ENCODE measurements at places on chromosomes 12 and 14.
A peak's percentile ranks its signal among the peaks of the same experiment; 100 is the strongest.

- DNase-seq = no peak
Observed at GRCh38 chr12:93626160-93626559, 51.0 kb upstream of the CRADD start.

DNA sequence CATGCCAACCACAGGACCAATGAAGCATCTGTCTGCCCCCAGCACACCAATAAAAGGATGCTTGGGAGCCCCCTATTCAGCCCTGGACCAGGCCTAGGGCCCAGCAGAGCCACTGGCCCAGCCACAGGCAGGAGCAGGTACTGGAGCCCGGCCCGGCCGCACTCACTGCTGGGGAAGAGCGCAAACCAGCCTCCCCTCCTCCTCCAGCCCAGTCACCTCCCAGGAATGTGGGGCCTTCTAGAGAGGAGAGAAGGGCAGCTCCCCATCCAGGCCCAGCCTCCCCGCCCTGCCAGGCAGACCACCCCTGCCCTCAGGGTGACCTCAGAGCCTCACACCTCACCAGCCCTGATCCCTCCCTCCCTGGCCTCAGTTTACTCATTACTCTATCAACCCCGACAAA, 56.2 kb downstream of the CCNK start:
- DNase-seq = no peak

- no peak for DNase-seq
Observed at GRCh38 chr14:61700104-61700886, 5.0 kb downstream of the HIF1A start.

DNA sequence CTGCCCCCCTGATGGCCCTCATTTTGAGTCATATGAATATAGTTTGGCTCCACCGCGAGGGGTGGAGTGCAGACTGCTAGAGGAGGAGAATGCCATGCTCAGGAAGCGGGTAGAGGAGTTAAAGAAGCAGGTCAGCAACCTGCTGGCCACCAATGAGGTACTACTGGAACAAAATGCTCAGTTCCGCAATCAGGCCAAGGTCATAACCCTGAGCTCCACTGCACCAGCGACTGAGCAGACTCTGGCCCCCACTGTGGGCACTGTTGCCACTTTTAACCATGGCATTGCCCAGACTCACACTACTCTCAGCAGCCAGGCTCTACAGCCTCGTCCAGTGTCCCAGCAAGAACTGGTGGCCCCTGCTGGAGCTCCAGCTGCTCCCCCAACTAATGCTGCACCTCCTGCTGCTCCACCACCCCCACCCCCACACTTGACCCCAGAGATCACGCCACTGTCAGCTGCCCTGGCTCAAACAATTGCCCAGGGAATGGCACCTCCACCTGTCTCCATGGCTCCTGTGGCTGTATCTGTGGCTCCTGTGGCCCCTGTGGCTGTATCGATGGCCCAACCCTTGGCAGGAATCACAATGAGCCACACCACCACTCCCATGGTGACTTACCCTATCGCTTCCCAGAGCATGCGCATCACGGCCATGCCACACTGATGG, 3.3 kb downstream of the ZC3H10 start:
- no peak for DNase-seq

GRCh38 chr14:103656031-103656755, 27.2 kb downstream of the KLC1 start:
- no peak for DNase-seq

DNA sequence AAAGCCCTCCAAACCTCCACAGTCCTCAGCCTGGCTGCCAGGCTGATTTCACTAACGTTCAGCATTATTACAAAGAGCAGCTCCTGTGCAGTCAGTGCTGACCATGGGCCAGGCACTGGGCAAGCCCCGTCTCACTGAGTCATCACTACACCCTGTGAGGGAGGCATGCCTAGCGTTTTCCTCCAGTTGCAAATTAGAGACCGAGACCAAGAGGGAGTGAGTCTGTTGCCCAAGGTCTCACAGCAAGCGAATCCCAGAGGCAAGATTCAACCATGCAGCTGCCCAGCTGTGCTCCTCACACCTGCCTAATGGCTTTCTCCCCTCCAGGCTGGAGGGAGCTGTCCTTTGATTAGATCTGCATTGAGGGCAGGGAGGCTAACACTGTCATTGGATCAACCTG, 229.3 kb upstream of the LHX5 start:
- DNase-seq = no peak

GRCh38 chr12:132393991-132394949, 64.9 kb upstream of the GALNT9 start:
- no peak for DNase-seq

DNA sequence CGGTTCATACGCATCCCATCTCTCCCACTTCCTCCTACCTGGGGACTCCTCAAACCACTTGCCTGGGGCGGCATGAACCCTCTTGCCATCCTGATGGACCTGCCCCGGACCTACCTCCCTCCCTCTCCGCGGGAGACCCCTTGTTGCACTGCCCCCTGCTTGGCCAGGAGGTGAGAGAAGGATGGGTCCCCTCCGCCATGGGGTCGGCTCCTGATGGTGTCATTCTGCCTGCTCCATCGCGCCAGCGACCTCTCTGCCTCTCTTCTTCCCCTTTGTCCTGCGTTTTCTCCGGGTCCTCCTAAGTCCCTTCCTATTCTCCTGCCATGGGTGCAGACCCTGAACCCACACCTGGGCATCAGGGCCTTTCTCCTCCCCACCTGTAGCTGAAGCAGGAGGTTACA, 3.6 kb downstream of the WNT1 start:
- DNase-seq = no peak

GRCh38 chr12:131197490-131197889, 243.8 kb downstream of the ADGRD1 start:
- DNase-seq = no peak

DNA sequence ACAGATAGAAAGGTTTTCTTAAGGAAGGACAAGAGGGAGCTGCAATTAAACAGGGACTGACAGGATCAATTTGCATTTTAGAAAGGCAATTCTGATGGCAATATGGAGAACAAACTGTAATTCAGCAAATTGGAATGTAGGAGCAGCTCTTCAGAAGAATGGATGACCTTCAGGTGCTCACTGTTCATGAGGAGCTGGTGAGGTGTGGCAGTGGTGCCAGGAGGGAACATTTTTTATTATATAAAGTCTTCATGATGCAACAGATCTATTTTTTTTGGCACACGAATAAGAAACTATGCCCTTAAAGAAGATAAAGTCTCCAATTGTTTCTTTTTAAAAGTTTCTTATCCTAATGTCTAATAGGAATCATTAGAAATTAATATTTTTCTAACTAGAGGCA, 151.7 kb downstream of the SLC38A4 start:
- no peak for DNase-seq

GRCh38 chr14:49582113-49582977, 3.8 kb downstream of the RPS29 start:
- no peak for DNase-seq

- no peak for DNase-seq
Observed at GRCh38 chr14:71117839-71118743, 210.8 kb downstream of the PCNX1 start.

- DNase-seq = peak; percentile 84
Observed at GRCh38 chr14:106872611-106873446, 1346.4 kb downstream of the TMEM121 start.

- no peak for DNase-seq
Observed at GRCh38 chr12:110141389-110141788, 17.2 kb downstream of the IFT81 start.

- DNase-seq = no peak
Observed at GRCh38 chr12:11885261-11886038, 185.3 kb upstream of the BCL2L14 start.

DNA sequence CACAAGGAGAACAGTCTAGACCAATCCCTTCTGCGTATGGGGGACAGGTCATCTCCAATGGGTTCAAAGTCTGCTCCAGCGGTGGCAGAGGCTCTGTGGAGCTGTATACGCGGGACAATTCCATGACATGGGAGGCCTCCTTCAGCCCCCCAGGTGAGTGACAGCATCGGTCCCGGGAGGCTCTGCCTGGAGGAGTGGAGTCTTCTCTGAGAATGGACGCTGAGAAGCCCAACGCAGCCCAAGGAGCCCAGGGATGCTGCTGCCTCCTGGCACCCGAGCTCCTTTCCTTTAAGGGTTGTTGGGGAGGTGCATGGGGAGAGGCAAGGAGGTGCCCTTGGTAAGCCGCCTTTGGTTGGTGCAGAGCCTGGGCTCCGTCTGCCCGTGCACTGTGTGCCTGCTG, 28.2 kb downstream of the ADGRD1 start:
- DNase-seq = no peak

DNA sequence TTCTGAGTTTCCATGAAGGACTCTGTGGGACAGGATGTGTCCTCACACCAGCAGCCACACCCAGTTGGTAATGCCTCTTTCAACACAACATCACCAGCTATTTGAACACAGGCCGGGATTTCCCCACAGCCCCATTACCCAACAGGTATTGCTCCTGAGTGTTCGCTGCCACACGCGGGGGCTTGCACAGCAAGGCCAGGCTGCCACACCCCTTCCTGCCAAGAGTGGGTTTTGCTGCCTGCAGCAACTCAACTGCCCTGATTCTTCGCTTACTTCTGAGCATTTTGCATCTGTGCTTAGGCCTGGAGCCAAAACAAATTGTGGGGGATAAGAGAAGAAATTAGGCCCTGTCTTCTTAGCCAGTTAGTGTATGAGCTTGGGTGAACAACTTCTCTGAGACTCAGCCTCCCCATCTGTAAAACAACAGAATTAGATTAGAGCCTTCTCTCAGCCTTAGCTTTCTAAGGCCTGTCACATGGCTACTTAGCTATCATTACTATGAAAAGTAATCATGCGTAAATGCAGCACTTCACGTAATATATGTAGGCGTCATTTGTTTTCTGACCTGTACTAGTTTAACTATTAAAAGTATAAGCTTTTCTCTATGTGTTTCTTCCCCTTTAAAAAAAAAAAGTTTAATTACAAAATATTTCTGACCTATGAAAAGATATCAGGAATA, 20.0 kb downstream of the CKAP4 start:
- DNase-seq = no peak

DNA sequence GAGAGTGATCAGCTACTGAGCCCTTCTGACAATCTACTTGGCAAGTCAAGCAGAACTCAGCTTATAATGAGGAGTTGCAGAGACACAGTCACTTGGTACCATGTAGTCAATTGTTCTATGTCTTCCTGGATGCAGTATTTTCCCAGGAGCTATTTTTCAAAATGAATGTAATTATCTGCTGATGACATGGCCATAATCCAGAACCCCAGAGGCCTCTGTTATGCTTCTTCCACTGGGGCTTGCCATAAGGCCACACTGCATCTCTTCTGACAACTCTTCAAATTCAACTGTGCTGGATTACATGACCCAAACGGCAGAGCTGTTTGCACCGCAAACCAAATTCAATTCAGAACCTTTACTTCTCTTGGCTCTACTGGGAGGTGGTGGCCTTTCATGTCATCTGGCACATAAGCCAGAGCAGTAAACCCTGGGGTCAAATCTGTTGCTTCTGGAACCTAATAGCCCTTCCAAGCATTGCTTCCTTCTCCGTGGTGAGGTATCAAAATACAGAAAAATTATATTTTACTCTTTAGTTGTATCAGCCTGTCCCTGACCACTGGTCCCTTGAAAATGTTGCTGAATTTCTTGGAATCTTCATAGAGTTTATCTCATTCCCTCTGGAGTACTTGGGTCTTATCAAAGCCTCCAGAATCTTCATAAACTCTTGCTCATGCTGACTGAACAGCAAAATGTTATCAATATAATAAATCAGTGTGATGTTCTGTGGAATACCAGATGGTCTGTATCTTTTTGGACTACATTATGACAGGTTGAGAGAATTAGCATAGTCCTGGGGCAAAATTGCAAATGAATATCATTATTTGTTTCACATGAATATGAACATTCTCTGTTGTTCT, 79.4 kb upstream of the DCN start:
- DNase-seq = no peak

- no peak for DNase-seq
Observed at GRCh38 chr12:50620109-50620977, 115.6 kb downstream of the DIP2B start.

DNA sequence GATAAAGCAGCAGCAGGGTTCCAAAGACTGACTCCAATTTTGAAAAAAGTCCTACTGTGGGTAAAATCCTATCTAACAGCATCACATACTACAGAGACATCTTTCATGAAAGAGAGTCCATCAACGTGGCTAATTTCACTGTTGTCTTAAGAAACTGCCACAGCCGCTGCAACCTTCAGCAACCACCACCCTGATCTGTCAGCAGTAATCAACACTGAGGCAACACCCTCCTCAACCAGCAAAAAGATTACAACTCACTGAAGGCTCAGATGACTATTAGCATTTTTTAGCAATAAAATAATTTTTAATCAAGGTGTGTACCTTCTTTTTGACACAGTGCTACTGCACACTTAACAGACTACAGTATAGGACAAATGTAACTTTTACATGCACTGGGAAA, 6.6 kb downstream of the CAPRIN2 start:
- no peak for DNase-seq

- DNase-seq = no peak
Observed at GRCh38 chr12:92942905-92943304, 13.8 kb upstream of the EEA1 start.

DNA sequence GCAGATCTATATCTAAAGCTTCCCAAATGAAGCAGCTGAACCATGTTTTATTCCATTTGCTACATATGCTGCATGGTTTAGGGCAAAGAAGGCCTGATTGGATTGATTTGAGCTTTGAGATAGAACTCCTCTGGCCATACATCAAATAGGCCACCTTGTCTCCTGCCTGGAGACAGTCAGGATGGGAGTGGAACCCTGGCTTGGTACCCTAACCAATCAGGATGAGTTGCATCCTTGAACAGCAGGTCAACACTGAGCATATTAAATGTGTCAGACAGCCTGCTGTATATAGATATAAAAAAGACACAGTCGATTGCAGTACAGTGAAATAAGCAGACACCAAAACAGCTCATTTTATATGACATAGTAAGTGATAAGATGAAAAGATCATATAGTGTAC, 291.7 kb downstream of the NUAK1 start:
- DNase-seq = no peak

DNA sequence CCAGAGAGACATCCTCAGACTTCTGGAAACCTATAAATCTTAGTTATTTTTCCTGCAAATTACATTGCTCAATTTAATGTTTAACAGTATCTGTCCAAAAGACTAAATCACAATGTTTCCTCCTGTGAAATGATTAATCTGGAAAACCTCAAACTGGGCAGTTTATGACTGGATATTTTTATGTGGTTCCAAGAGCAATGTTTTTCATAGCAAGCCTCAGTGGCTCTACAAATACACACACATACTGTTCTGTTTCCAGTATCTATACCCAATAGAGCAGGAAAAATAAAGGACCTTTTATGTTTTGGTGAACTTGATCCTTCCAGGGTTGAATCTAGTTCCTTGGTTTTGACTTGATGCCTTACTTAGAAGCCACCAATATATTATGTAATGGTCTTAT, 9.2 kb downstream of the NID2 start:
- DNase-seq = no peak

GRCh38 chr12:11731455-11731854, 82.0 kb downstream of the ETV6 start:
- DNase-seq = no peak

DNA sequence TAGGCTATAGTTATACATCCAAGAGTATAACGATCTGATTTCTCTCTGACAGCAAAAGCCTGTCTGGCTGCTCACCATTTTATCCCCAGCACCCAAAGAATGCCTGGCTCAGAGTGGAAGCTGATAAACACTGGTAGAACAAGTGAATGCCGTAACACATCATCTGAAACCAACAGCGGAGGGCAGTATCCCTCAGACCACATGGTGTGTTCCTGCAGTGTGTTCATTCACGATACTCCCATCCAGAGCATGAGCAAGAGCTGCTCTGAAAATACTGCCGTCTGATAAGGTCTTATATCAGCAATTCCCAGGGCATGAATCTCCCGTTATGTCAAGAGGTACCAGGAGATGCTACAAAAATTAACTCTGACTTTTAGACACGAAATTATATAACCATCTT, 95.9 kb downstream of the TTC7B start:
- DNase-seq = no peak

GRCh38 chr12:114976959-114977358, 293.0 kb upstream of the TBX3 start:
- no peak for DNase-seq

Measured in Kasumi-1 (cell line).